ENCODE measurements at places on chromosomes 1 and 21.

GRCh38 chr1:68815632-68816031 lies 318.8 kb upstream of the DEPDC1 start:
- no peak for ATAC-seq

- peak; percentile 97 for ATAC-seq
These were observed 45.6 kb downstream of the SRRM1 start for GRCh38 chr1:24688621-24689195.

DNA sequence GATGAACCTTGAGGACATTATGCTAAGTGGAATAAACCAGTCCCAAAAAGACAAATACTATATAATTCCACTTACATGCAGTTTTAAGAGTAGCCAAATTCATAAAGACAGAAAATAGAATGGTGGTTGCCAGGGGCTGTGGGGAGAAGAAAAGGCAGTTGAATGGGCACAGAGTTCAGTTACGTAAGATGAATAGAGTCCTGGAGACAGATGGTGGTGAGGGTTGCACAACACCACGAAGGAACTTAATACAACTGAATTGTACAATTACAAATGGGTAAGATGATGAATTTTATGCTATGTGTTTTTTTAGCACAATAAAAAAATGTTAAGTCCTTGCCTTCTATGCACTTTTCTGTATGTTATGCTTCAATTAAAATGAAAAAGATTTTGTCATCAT lies 66.6 kb downstream of the CD34 start:
- no peak for ATAC-seq

DNA sequence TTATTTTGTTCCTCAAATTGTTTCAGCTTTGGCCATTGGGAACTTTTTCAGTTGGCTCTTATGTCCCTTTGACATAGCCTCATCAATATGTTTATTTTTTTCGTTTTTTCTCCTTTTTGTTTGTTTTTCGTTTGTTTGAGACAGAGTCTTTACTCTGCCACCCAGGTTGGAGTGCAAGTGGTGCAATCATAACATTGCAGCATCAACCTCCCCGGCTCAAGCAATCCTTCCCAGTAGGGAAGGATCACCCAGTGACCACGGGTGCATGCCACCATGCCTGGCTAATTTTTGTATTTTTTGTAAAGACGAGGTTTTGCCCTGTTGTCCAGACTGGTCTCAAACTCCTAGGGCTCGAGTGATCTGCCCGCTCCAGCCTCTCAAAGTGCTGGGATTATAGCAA lies 8.1 kb downstream of the POLR3GL start:
- ATAC-seq: no peak

DNA sequence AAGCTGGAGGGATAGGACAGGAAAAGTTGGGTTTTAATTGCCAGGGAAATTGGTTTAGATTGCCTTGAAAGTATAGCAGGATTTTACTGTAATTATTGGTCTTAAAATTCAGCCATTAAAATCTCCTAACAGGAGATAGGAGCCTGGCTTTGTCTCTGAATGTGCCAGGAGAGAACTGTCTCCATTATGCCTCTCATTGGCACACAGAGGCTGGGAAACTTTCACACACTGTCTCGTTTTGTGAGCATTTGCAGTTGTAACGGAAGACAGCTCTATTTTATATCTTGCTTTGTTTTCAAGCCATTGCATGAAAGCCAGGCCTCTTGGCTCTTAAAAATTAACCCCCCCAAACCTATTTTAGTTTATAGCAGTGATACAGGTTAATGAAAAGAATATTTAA lies 12.5 kb downstream of the DNAJC6 start:
- ATAC-seq: no peak

Data from motor neuron (in vitro differentiated cells).